ENCODE measurements at places on chromosomes 13 and 19. TPM values are rescaled to one million over a fixed set of nuclear protein-coding genes. Genes with fewer than 3 reads are reported as not detected.

The MARCHF2 gene
- 25.8 TPM for polyA plus RNA-seq

The ZNF320 gene
- 6.6 TPM for polyA plus RNA-seq

- H3K36me3 ChIP-seq: peaks cover 26% of the 10 kb centered on the region
- no peak for DNase-seq
- H3K27me3 ChIP-seq: no peaks in the 10 kb centered on the region
- no peak overlapping the region for H3K27ac ChIP-seq
These were observed 9.8 kb downstream of the ECSIT start for GRCh38 chr19:11519138-11519537.

GRCh38 chr13:112752711-112753541 is 63.1 kb downstream of the ATP11A start:
- H3K4me3 ChIP-seq: no peak overlapping the region
- H3K36me3 ChIP-seq: no peaks in the 10 kb centered on the region
- no peaks in the 10 kb centered on the region for H3K27me3 ChIP-seq
- H3K4me1 ChIP-seq: peaks cover 30% of the 10 kb centered on the region
- H3K27ac ChIP-seq: peak overlapping the region; percentile 40
- no peak for DNase-seq

All from sigmoid colon (tissue), 7 donors.